Mucosa of descending colon (tissue), 3 donors: ENCODE measurements at places on chromosomes 13 and 19. TPM values are rescaled to one million over a fixed set of nuclear protein-coding genes. Genes with fewer than 3 reads are reported as not detected.

ANGPTL8 gene
- not detected for total RNA-seq

DCT gene
- total RNA-seq: 0.95 TPM

FCGBP gene
- 1,609 TPM for total RNA-seq

GPR12 gene
- total RNA-seq: not detected

ZC3H13 gene
- total RNA-seq: 29.5 TPM

RFPL4A gene
- not detected for total RNA-seq

TEX29 gene
- total RNA-seq: 0.63 TPM

GRCh38 chr19:32651729-32652140 lies 23.2 kb downstream of the ANKRD27 start:
- peak; percentile 30 for DNase-seq

DNA sequence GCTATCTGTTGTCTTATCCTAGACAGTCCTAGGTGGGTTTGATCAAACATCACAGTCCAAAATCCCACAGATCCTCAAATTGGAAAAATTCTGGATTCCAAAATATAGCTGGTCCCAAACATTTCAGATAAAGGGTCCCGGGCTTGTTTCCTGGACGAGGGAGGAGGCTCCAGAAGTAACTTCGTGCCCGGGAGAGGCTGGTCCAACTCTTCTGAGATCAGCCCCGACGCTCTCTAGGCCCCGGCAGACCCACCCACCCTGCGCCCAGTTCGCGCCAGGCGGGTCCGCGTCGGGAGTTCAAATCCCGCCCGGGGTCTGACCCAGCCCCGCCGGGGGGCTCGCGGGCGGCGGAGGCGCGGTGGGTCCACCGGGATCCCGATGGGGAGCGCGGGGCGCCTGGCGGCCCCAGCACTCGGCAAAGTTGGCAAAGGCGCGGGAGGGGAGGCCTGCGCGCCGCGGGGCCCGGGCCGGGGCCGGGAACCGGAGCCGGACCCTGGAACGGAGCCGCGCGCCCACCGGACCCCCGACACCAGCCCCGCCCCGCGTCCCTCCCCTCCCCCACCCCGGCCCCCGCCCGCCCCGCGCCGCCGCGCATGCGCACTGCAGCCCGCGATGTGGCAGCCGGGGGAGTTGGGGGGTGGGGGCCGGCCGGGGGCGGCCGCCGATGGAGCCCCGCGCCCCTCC lies 513 bp downstream of the MIER2 start:
- peak; percentile 12 for DNase-seq

- no peak for DNase-seq
Measured at GRCh38 chr19:35232912-35233311, 4.4 kb upstream of the FAM187B start.

- no peak for DNase-seq
Measured at GRCh38 chr19:2291185-2291751, 9.3 kb upstream of the PEAK3 start.

DNA sequence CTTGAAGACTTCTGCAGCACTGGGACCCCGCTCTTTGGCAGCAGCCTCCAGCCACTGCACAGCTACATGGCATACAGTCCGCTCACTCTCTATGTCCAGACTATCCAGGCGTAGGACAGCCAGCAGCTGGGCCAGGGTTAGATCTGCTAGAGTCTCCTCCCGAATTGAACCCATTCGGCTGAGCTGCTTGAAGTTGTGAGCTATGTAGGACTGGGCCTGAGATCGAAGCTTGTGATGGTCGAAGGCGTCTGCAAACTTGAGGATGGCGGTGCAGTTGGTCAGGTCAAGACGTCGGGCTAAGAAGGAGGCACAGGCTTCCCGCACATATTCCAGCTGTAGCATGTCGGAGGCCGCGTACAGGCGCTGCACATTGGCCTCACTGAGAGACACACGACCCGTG lies 900 bp downstream of the KBTBD7 start:
- no peak for DNase-seq

- DNase-seq: no peak
Measured at GRCh38 chr13:98523455-98524102, 53.3 kb downstream of the STK24 start.

GRCh38 chr19:42109896-42110295 lies 22.4 kb downstream of the POU2F2 start:
- DNase-seq: no peak

GRCh38 chr13:104473936-104474335 lies 1407.7 kb upstream of the SLC10A2 start:
- no peak for DNase-seq

DNA sequence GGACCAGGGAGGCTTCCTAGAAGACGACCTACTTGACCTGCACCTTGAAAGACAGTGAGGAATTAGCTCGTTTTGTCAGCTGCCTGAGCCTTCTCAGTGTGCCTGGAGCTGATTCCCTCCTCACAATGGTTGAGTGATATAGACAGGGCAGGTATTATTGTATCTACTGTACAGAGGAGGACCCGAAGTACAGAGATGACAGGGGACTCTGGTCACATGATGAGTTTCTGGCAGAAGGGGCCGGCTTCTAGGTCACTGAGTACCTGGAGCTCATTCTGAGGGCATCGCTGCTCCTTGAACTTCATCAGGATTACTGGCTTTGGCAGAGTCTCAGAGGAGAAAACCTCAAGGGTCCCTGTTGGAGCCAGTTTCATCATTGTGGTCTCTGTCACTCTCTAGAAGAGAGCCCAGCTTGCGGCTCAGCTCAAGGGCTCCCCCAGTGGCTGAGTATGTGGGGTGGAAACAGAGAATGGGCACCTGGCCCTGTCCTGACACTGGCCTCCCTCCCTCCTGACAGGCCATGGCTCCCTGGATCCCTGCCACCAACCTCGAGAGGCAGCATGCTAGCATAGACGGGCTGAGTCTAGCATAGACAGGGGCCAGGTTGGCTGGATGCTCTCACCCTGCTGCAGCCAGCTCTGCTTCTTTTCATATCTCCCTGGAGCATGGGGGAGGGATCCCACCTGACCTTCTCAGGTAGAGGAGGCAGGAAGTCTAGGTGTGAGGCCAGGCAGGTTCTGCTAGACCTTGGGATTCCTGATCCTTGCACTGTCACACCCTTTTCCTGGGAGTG lies 38.7 kb downstream of the NFIX start:
- peak; percentile 89 for DNase-seq

- peak; percentile 26 for DNase-seq
Measured at GRCh38 chr13:23159205-23159759, 21.5 kb upstream of the SGCG start.

DNA sequence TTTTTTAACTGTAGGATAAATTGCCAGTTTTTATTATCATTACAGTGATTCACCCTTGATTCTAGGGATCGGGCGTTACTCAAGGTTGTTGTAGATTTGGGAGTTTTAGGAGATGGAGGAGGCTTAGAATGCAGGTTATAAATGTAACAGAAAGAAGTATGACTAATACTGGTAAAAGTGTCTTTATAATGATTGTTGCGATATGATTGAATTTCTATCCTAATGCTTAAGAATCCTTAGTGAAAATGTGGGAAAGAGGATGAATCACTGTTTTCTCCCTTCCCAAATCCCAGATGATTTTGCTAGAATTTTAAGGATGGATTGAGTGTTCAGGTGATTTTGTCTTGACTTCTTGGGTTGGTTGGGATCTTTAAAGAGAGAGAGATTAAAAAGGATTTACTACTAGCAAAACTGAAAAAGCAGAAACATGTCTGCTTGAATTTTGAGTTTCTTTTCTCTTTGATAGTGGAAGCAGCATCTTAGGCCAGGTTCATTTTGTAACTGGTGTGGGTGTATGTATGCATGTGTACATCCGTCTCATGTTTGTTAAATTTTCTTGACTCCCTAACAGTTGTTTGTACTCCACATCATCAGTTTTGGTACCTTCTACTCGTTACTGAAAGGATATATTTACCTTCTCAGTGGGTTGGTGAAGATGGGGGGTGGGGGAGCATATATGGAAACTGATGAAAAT lies 25.9 kb downstream of the ARHGAP35 start:
- DNase-seq: no peak

- peak; percentile 36 for DNase-seq
Measured at GRCh38 chr19:55406826-55407549, 600 bp downstream of the UBE2S start.

- DNase-seq: no peak
Measured at GRCh38 chr13:94464771-94465170, 14.7 kb downstream of the DCT start.

DNA sequence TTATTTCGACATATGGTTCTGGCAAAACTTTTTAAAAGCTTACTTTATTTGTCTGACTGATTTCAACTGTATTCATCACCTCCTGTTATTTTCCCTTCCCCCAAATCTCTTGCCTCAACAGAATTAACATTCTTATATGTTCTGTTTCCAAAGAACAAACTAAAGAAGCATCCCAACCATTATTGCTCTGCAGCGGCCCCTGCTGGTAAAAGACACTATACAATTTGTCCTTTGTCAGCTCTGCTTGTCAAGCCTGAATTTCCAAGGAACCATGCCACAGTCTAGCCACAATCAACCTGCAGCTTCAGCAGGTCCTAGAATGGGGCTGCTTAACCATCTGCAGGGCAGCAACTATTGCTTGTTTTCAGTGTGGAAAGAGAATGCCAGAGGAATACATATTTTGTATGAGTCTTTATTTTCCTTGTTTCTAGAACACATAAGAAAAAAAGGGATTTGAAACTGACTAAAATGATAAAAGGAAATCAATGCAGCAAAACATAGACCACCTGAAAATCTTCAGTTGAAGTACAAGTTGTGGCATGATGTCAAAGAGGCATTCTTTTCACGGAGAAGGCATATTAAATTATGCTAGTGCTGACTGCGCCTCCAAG lies 845.3 kb downstream of the DIAPH3 start:
- peak; percentile 54 for DNase-seq

- DNase-seq: peak; percentile 16
Measured at GRCh38 chr13:42275098-42275471, 3.1 kb downstream of the AKAP11 start.

GRCh38 chr19:13408889-13409518 lies 97.3 kb downstream of the CACNA1A start:
- DNase-seq: no peak

GRCh38 chr19:9627856-9628255 lies 6.8 kb upstream of the ZNF561 start:
- DNase-seq: no peak

DNA sequence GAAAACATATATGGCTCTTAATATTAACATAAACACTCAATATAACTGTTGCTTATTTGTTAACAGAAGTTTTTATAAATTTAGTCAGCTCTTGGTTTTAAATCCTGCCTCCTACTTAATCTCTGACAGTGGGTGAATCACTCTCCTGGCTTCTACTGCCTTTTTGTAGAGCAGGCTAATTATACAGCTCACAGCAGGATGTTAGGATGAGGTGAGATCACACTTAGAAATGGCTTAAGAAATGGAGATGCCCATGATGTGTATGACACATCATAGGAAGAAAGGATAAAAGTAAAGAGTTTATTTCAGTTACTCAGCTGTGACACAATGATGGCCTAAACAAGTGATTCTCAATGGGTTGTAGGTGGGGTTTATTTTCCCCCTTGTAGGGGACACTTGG lies 345.6 kb downstream of the SPRY2 start:
- DNase-seq: no peak

DNA sequence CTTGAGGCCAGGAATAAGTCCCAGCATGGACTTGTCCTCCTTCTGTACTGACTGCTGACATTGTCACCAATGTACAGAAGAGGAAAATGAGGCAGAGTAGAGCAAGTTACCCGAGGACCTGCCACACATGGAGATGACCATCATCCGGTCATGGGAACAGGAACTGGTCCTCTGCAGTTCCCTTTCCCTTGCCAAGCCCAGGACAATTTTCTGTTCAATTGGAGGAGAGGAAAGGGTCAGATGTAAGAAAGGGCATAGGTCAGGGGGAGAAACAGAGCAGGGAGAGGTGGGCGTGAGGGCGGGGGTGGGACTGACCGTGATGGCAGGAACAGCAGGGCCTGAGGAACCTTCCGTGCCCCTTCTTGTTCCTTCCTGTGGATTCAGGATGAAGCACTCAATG lies 18.6 kb downstream of the PHLDB3 start:
- DNase-seq: no peak

GRCh38 chr19:2612619-2613249 lies 89.8 kb downstream of the GNG7 start:
- DNase-seq: no peak

GRCh38 chr13:50955241-50955640 lies 45.6 kb downstream of the RNASEH2B start:
- DNase-seq: no peak
